Transverse colon (tissue), 4 donors: ENCODE measurements at places on chromosomes 2 and 18. TPM values are rescaled to one million over a fixed set of nuclear protein-coding genes. Genes with fewer than 3 reads are reported as not detected.

- H3K4me3 ChIP-seq: no peak overlapping the region
- no peaks in the 10 kb centered on the region for H3K36me3 ChIP-seq
- H3K4me1 ChIP-seq: no peaks in the 10 kb centered on the region
- DNase-seq: no peak
Observed at GRCh38 chr2:23379220-23379695, 5.7 kb upstream of the KLHL29 start.

GRCh38 chr18:830315-830901, 18.4 kb upstream of the YES1 start:
- peaks cover 7% of the 10 kb centered on the region for H3K4me1 ChIP-seq
- H3K27ac ChIP-seq: no peak overlapping the region
- no peak overlapping the region for H3K4me3 ChIP-seq
- H3K27me3 ChIP-seq: no peaks in the 10 kb centered on the region
- DNase-seq: no peak

- H3K4me3 ChIP-seq: no peak overlapping the region
- H3K4me1 ChIP-seq: peaks cover 4% of the 10 kb centered on the region
- H3K36me3 ChIP-seq: no peaks in the 10 kb centered on the region
- H3K27me3 ChIP-seq: no peaks in the 10 kb centered on the region
- no peak for DNase-seq
Observed at GRCh38 chr2:41905597-41906337, 142.1 kb upstream of the PKDCC start.

Gene XIRP2
- not detected for total RNA-seq

- H3K36me3 ChIP-seq: no peaks in the 10 kb centered on the region
- no peak overlapping the region for H3K27ac ChIP-seq
- DNase-seq: no peak
- no peaks in the 10 kb centered on the region for H3K4me1 ChIP-seq
Observed at GRCh38 chr2:102550151-102550550, 69.2 kb upstream of the SLC9A2 start.

DNA sequence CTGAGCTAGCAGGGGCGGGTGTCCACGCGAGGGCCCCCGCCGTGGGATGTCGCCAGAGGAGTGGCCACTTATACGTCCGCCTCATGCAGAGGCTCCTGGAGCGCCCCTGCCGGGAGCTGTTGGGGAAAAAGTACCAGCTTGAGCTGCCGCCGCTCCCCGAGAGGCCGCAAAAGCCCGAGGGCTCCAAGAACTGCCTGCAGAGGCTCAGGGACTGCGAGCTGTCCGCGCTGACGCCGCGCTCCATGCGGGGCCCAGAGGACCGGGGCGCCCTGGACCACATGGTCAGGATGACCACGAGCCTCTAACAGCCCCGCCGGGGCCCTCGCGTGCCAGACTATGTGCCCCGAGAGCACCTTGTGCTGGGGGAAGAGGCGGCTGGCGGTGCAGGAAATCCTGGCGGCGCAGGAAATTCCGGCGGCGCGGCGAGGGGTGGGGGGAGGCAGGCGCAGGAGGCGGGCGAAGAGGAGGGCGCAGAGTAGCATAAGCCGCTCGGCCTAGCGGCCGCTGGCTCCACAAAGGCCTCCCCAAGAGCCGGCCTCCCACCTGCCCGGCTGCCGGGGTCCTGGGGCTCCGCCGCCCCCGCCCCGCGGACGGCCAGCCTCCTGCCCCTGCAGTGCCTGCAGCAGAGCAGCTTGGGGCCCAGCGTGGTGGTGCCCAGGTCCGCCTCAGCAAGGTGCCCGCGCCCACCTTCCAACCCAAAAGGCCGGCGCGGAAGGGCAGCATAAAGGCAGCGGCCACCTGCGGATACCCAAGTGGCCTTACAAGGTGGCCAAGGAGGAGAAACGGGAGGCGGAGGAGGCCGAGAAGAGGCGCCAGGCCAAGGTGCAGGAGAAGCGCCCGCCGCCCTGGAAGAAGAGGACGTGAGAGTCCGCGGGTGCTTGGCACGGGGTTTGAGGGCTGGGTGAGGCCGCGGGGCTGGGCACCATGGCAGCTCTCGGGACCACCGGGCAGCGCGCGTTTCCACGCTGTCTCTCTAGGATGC, 42.1 kb upstream of the TRIM43B start:
- no peaks in the 10 kb centered on the region for H3K36me3 ChIP-seq
- no peaks in the 10 kb centered on the region for H3K27me3 ChIP-seq
- H3K4me3 ChIP-seq: peak overlapping the region; percentile 74
- DNase-seq: peak; percentile 74
- H3K4me1 ChIP-seq: peaks cover 16% of the 10 kb centered on the region

- no peak overlapping the region for H3K27ac ChIP-seq
- no peak for DNase-seq
Observed at GRCh38 chr2:175282300-175282699, 100.8 kb upstream of the ATP5MC3 start.

Gene CNGA3
- not detected for total RNA-seq

DNA sequence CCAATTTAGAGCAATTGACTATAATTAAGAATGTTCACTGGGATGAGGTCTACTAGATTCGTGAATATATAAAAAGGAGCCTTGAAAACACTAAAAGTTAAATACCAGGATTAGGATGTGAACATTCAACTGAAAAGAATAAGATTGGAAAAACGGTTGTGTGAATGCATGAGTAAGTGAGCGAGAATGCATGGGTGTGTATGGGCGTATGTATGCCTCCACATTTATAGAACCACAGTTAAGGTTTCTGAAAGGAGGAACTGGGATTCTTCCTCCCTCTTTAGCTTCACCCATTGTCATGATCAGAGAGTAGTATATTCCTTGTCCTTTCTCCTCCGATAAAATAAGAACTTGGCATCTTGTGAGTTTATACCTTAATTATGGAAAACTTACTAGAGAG, 151.1 kb upstream of the UBE2E3 start:
- no peaks in the 10 kb centered on the region for H3K4me1 ChIP-seq
- DNase-seq: no peak
- no peak overlapping the region for H3K27ac ChIP-seq
- H3K4me3 ChIP-seq: no peak overlapping the region
- H3K36me3 ChIP-seq: no peaks in the 10 kb centered on the region

- DNase-seq: peak; percentile 20
- H3K27me3 ChIP-seq: no peaks in the 10 kb centered on the region
- H3K4me1 ChIP-seq: peaks cover 50% of the 10 kb centered on the region
- no peaks in the 10 kb centered on the region for H3K36me3 ChIP-seq
- H3K4me3 ChIP-seq: no peak overlapping the region
Observed at GRCh38 chr2:112048887-112049286, 6.2 kb upstream of the TMEM87B start.

GRCh38 chr2:206615417-206616089, 26.7 kb upstream of the FAM237A start:
- no peaks in the 10 kb centered on the region for H3K36me3 ChIP-seq
- no peak overlapping the region for H3K27ac ChIP-seq
- H3K4me1 ChIP-seq: no peaks in the 10 kb centered on the region

Gene SCYGR5
- not detected for total RNA-seq

Gene NOL4
- 1.7 TPM for total RNA-seq

Gene TTC27
- 7.1 TPM for total RNA-seq

- H3K4me3 ChIP-seq: no peak overlapping the region
- peaks cover 26% of the 10 kb centered on the region for H3K27me3 ChIP-seq
- H3K4me1 ChIP-seq: no peaks in the 10 kb centered on the region
- no peak for DNase-seq
- H3K36me3 ChIP-seq: no peaks in the 10 kb centered on the region
Observed at GRCh38 chr2:120701096-120701495, 34.6 kb upstream of the GLI2 start.

Gene PDE11A
- total RNA-seq: not detected

DNA sequence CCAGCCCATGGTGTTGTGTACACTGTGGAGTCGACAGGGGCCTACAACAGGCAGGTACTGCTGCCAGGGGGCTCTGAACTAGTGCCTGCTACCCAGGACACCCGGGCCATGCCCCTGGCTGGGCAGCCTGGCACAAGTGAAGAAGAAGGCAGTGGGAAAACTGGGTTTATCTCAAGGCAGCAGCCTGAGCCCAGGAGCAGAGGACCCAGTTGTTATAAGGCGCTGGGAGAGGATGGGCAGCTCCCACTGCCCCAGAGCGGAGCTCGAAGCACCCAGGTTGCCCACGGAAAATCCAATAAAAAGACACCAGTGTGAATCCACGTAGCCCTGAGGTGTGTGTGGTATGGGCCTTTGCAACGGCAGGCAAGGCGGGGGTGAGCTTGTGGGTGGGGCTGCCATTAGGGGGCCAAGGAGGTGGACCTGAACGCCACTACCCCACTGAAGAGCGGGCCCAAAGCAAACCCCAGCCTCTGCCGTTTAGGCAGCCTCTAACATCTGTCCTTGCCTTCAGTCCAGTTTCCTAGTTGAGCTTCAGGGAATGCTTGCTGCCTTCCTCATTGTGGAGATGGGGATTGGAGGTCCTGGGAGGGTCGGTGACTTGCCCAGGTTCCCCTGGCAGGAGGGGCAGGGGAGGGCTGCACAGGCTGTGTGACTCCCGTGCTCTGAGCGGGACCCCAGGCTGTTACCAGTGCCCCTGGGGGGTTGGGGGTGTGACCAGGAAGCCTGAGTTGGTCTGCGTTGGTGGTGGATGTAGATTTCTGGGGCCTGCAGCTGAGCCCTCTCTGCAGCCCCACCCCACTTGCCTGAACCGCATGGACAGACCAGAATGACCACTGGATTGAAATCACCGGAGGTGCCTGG, 16.0 kb downstream of the ARID5A start:
- peaks cover 5% of the 10 kb centered on the region for H3K4me1 ChIP-seq
- H3K4me3 ChIP-seq: no peak overlapping the region
- H3K27ac ChIP-seq: no peak overlapping the region
- no peak for DNase-seq

Gene ANKRD30B
- total RNA-seq: not detected

Gene TRIM43
- not detected for total RNA-seq

DNA sequence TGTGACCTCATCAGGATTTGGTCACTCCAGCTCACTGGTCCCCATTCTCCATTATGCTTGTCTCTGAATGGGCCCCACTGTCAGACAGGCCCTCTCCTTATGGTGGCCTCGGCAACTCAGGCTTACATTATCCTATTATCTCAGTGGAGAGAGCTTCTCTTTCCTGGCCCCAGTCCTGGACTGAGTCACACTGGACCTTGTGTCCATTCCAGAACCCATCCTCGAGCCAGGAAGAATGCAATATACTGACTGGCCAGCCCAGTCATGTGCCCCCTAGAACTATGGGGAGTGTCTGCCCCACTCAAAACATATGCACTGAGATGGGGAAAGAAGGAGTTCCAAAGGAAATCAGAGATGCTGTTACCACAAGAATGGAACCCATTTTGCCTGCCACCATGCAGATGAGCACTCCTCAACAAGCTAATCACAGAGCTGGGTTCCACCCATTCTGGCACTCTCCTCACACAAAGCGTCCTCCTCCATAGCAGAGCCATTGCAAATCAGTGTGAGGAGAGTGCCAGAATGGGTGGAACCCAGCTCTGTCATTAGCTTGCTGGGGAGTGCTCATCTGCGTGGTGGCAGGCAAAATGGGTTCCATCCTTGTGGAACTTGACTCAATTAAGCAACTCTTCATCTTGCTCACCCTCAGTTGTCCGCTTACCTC, 71.9 kb downstream of the CHRNA1 start:
- no peak overlapping the region for H3K4me3 ChIP-seq
- H3K36me3 ChIP-seq: no peaks in the 10 kb centered on the region
- no peaks in the 10 kb centered on the region for H3K27me3 ChIP-seq
- no peak for DNase-seq
- H3K4me1 ChIP-seq: no peaks in the 10 kb centered on the region

DNA sequence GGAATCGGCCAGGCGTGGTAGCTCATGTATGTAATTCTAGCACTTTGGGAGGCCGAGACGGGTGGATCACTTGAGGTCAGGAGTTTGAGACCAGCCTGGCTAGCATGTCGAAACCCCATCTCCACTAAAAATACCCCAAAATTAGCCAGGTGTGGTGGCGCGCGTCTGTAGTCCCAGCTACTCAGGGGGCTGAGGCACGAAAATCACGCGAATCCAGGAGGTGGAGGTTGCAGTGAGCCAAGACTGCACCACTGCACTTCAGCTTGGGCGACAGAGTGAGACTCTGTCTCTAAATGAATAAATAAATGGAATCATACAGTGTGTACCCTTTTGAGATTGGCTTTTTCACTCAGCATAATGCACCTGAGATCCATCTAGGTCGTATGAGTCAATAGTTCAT, 19.4 kb upstream of the TTC39C start:
- H3K4me1 ChIP-seq: peaks cover 26% of the 10 kb centered on the region
- H3K36me3 ChIP-seq: no peaks in the 10 kb centered on the region
- H3K4me3 ChIP-seq: no peak overlapping the region
- no peak for DNase-seq
- no peak overlapping the region for H3K27ac ChIP-seq

Gene GDF7
- total RNA-seq: 0.41 TPM

- no peak for DNase-seq
- H3K27ac ChIP-seq: no peak overlapping the region
- no peaks in the 10 kb centered on the region for H3K36me3 ChIP-seq
- no peaks in the 10 kb centered on the region for H3K4me1 ChIP-seq
- no peak overlapping the region for H3K4me3 ChIP-seq
- peaks cover 81% of the 10 kb centered on the region for H3K27me3 ChIP-seq
Observed at GRCh38 chr2:27255660-27256059, 7.2 kb downstream of the SLC30A3 start.

- no peak overlapping the region for H3K4me3 ChIP-seq
- H3K27ac ChIP-seq: peak overlapping the region; percentile 98
- H3K27me3 ChIP-seq: no peaks in the 10 kb centered on the region
- H3K36me3 ChIP-seq: no peaks in the 10 kb centered on the region
- H3K4me1 ChIP-seq: peaks cover 4% of the 10 kb centered on the region
Observed at GRCh38 chr2:69645921-69646320, 2.4 kb upstream of the AAK1 start.

DNA sequence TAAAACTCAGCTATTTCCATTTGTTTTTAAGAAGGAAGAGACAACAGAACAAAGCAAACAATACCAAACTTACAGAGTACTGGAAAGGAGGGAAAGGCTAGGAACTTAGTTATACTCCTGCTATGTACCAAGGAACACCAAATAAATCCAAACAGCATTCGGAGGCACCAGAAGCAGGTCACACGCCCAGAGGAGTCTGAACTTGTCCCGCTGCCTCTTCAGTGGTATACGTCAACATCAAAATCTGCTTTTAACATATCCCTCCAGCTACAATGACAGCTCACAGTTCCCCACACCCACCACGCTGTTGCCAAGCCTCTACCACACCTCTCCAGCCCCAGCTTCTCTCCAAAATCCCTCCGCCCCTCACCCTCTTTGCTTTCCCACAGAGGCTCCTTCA, 17.3 kb downstream of the C2orf76 start:
- no peaks in the 10 kb centered on the region for H3K27me3 ChIP-seq
- no peak for DNase-seq
- no peak overlapping the region for H3K27ac ChIP-seq
- H3K4me3 ChIP-seq: no peak overlapping the region
- no peaks in the 10 kb centered on the region for H3K36me3 ChIP-seq

GRCh38 chr2:215915441-215915840, 97.9 kb downstream of the MREG start:
- no peak overlapping the region for H3K4me3 ChIP-seq
- H3K4me1 ChIP-seq: peaks cover 19% of the 10 kb centered on the region
- H3K27me3 ChIP-seq: no peaks in the 10 kb centered on the region
